PC-9 (cell line): ENCODE measurements at places on chromosomes 4 and X.

GRCh38 chr4:155173371-155173770 lies 35.1 kb upstream of the NPY2R start:
- DNase-seq: no peak
- H3K4me3 ChIP-seq: no peak overlapping the region
- no peaks in the 10 kb centered on the region for H3K36me3 ChIP-seq
- H3K27ac ChIP-seq: no peak overlapping the region
- no peaks in the 10 kb centered on the region for H3K4me1 ChIP-seq
- no peaks in the 10 kb centered on the region for H3K27me3 ChIP-seq

DNA sequence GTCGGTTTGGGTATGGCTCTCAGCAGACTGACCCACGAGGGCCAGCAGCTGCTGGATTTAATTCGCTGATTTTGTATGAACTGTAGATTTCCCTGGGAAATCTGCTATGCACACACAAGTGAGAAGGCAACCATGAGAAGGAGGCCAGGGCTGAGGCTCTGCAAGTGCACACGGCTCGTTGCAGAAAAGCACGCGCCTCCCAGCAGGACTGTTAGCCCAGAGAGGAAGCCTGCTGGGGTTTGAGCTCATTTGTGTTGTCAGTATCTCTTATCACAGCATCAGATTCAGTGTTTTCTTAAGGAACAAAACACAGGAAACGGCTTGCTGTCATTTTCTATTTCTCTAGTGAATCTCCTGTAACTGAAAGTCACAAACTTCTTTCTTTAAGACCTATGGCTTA lies 296.2 kb upstream of the FAT1 start:
- no peaks in the 10 kb centered on the region for H3K27me3 ChIP-seq
- H3K36me3 ChIP-seq: no peaks in the 10 kb centered on the region
- H3K4me3 ChIP-seq: no peak overlapping the region
- H3K4me1 ChIP-seq: no peaks in the 10 kb centered on the region
- no peak for DNase-seq

GRCh38 chr4:127782275-127783025 lies at the start of gene HSPA4L:
TSS of gene HSPA4L (plus strand) at chr4:127782322. CDS start at chr4:127782551, 229 bp downstream.
- peak within 1 kb of the TSS; percentile 25 for H3K27ac ChIP-seq
- peak within 1 kb of the TSS; percentile 84 for H3K4me3 ChIP-seq
- H3K27me3 ChIP-seq: no peaks in the 10 kb centered on the region
- no peaks in the 10 kb centered on the region for H3K36me3 ChIP-seq

- H3K4me3 ChIP-seq: no peak overlapping the region
- H3K36me3 ChIP-seq: no peaks in the 10 kb centered on the region
- no peak for DNase-seq
Measured at GRCh38 chrX:111102636-111103035, 6.6 kb downstream of the PAK3 start.

GRCh38 chr4:21205821-21206531 lies 505.7 kb downstream of the PACRGL start:
- no peaks in the 10 kb centered on the region for H3K27me3 ChIP-seq
- H3K4me3 ChIP-seq: no peak overlapping the region
- DNase-seq: no peak
- H3K36me3 ChIP-seq: no peaks in the 10 kb centered on the region

GRCh38 chr4:78707268-78707667 lies 68.9 kb upstream of the BMP2K start:
- H3K4me3 ChIP-seq: no peak overlapping the region
- H3K27ac ChIP-seq: no peak overlapping the region
- H3K36me3 ChIP-seq: no peaks in the 10 kb centered on the region
- DNase-seq: no peak

- no peaks in the 10 kb centered on the region for H3K36me3 ChIP-seq
- H3K27ac ChIP-seq: no peak overlapping the region
- no peak for DNase-seq
Measured at GRCh38 chr4:152586668-152587067, 50.8 kb upstream of the FBXW7 start.

- no peak overlapping the region for H3K27ac ChIP-seq
- 0 out of 2 replicates have a peak, but pooled peaks cover 8% of the 10 kb centered on the region for H3K4me1 ChIP-seq
- no peak for DNase-seq
- H3K27me3 ChIP-seq: no peaks in the 10 kb centered on the region
- no peak overlapping the region for H3K4me3 ChIP-seq
Measured at GRCh38 chrX:151938172-151938571, 25.5 kb downstream of the MAGEA4 start.

DNA sequence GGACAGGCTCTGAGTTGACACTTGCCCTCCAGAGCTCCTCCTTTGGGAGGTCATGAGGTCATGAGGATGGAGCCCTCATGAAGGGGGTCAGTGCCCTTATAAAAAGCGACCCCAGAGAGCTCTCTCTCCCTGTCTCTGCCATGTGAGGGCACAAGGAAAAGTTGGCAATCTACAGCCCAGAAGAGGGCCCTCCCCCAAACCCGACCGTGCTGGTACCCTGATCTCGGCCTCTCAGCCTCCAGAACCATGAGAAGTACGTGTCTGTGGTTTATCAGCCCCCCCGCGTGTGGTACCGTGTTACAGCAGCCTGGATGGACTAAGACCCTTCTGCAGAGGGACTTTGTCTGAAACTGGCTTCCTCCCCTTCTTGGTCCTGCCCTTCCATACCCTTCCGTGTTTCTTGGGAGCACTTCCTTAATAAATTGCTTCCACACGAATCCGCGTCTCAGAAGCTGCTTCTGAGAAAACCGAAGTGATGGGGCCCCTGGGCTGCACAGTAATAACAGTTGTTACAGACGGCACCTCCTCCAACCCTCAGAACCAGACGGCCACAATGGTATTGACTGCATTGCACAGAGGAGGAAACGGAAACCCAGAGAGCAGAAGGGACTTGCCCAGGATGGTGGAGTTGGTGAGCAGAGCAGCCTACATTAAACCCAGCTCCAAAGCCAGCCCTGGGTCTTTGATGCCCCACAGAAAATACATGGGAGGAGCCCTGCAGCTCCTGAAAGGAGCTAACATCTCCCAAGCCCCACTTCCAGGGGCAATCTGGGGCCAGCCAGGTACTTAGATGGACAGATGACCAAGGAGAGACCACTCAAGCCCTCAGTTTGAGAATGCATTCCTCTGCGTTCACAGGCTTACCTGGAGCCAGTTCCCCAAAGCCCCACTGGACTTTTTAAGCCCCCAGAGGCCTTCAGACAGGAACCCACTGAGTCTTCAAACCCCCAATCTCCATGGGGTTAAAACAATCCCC lies 242.7 kb downstream of the BCOR start:
- no peak overlapping the region for H3K27ac ChIP-seq
- H3K36me3 ChIP-seq: no peaks in the 10 kb centered on the region
- no peaks in the 10 kb centered on the region for H3K27me3 ChIP-seq
- DNase-seq: no peak
- H3K4me3 ChIP-seq: no peak overlapping the region

DNA sequence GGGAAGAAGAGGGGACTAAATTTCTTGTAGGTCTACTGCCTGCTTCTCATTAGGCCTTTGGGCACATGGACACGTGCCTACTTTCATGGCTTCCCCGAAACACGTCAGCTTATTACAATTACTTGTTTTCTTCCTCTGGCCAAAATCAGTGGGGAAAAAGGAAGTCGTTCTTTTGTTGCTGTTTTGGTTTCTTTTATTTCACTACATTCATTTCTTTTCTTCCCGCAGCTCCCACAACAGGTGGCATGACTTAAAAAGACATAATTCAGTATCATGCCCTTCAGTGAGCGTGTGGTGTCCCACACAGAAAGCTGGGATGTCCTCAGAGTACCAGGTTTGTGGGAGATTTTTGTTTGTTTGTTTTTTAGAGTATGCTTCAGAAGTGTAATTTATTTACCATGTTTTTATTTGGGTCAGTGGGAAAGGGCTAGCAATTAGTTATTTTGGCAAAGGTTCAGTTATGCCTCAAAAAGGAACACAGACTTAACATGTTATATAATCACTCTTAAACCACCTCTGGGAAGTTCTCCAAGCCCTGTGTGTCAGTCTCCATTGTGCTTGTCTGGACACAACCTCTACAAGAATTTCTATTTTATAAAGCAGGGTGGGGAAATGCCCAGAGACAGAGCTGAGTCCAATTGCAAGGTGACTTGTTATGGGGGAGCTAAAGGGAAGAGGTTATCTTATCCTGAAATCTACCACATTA lies 44.2 kb upstream of the SPRY1 start:
- H3K4me3 ChIP-seq: no peak overlapping the region
- H3K36me3 ChIP-seq: no peaks in the 10 kb centered on the region
- no peaks in the 10 kb centered on the region for H3K4me1 ChIP-seq
- no peak for DNase-seq

DNA sequence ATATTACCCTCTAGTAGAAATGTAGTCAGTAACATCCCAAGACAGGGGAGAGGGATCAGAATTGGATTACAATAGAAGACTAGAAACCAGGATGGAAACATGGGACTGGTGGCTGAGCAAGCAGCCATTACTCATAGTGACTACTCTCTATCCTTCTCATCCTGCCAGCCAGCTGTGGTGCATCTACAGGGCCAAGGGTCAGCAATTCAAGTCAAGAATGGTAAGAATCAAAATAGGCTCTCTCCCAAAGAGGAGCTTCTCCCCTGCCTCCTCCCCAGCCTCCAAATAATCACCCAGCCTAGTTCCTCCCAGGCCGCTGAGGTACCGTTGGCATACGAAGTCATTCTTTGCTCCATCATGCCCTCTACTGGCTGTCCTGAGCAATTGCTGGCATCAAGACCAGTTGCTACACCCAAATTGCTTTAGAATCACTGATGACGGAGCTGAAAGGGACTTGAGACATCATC lies 19.4 kb downstream of the AWAT2 start:
- H3K36me3 ChIP-seq: no peaks in the 10 kb centered on the region
- H3K4me3 ChIP-seq: no peak overlapping the region
- DNase-seq: no peak
- no peaks in the 10 kb centered on the region for H3K4me1 ChIP-seq
- no peaks in the 10 kb centered on the region; the same call in 1 of the 2 replicates for H3K27me3 ChIP-seq

DNA sequence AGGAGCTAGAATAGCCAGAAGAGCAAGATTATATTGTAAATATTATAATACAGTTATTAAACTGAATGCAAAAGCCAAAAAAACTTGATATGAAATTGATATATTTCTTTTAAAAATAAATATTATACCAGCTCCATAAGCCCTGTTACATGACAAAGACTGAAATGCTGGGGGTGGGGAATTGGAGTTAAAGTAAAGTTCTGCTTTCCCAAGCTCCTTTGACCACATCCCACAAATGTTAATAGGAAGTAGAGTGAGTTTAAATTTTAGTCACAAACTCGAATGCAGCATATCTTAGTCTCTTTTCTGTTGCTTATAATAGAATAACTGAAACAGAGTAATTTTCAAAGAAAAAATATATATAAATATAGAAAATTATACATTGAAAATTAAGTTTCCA lies 46.9 kb upstream of the NFKB1 start:
- no peak overlapping the region for H3K27ac ChIP-seq
- no peak overlapping the region for H3K4me3 ChIP-seq
- H3K27me3 ChIP-seq: no peaks in the 10 kb centered on the region
- H3K4me1 ChIP-seq: no peaks in the 10 kb centered on the region

DNA sequence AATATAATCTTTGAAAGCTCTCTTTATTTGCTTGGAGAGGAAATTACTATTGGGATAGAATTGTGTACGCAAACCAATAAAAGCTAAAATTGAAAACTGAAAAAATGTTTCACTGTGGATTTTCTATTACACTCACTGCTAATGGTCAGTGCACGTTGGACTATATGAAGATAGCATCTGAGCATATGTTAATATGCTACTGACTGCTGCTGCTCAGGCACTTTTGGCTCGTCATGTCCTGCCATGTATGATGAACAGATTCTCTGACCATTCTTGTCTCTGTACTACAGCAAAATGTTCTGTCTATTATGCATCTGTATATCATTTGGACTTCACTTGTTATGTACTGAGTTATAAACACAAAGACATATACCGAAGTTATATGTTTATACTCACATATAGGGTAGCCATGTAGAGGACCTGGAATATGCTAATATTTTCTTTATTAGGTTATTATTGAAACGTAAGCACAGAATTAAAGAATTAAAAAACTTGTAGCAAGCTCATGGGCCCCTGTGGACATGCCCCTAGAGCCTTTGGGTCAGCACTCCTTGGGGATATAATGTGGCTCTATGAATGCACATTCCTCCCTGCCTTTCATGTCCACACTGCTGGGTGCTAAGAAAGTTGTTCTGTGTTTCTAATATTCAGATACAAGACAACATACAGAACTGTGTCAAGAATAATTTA lies 120.8 kb downstream of the ANK2 start:
- DNase-seq: no peak
- no peak overlapping the region for H3K4me3 ChIP-seq
- no peaks in the 10 kb centered on the region for H3K36me3 ChIP-seq
- no peaks in the 10 kb centered on the region for H3K4me1 ChIP-seq

DNA sequence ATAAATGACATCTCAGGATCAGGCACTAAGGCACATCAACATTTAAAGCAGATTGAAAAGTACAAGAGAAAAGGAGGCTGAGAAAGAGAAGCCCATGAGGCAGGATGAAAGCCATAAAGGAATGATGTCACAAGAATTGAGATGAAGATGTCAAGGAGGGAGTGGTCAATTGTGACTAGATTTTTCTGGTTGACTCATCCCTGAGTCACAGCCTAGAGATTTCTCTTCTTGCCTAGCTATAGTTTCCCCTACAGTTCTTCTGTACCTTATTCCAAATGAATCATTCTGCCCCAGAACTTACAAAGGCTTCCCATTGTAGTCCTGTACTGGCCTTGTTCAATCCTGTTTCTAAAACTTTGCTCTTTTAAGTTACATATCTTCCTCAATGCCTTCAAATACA lies 3.4 kb upstream of the USP53 start:
- peak overlapping the region; percentile 87 for H3K27ac ChIP-seq
- peaks cover 30% of the 10 kb centered on the region for H3K4me1 ChIP-seq
- peak; percentile 71 for DNase-seq
- no peaks in the 10 kb centered on the region for H3K27me3 ChIP-seq
- H3K4me3 ChIP-seq: no peak overlapping the region
- H3K36me3 ChIP-seq: no peaks in the 10 kb centered on the region

- DNase-seq: no peak
- H3K36me3 ChIP-seq: no peaks in the 10 kb centered on the region
- no peaks in the 10 kb centered on the region for H3K27me3 ChIP-seq
Measured at GRCh38 chrX:118464501-118464900, 31.1 kb upstream of the DOCK11 start.

GRCh38 chrX:1610166-1610565 lies 4.7 kb upstream of the ASMT start:
- H3K27me3 ChIP-seq: peaks cover 9% of the 10 kb centered on the region; the same call in 1 of the 2 replicates
- H3K4me3 ChIP-seq: no peak overlapping the region
- no peaks in the 10 kb centered on the region for H3K4me1 ChIP-seq

DNA sequence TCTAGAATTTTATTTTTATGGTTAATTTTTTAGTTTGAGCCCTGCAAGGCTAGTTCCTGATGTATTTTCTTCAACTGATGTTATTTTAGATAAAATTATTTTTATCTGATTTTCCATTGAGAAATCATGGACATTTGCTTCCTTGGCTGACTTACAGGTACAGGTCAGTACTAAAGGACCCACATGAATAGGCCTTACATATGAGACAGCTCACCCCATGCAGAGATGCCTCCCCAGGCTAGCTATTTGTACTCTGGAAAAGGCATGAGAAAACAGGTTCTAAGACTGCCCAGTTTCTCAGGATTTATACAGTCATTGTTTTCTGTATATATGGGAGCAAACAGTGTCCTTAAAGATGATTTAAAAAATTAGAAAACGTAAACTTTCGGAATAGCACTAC lies 255.5 kb downstream of the BMPR1B start:
- H3K27ac ChIP-seq: no peak overlapping the region
- DNase-seq: no peak
- H3K36me3 ChIP-seq: no peaks in the 10 kb centered on the region
- H3K4me3 ChIP-seq: no peak overlapping the region
